ENCODE measurements at places on chromosomes 6 and 20.
A peak's percentile ranks its signal among the peaks of the same experiment; 100 is the strongest.

- DNase-seq, result no peak
Measured at GRCh38 chr20:62656919-62657588, 14.8 kb downstream of the SLCO4A1 start.

- DNase-seq, result no peak
Measured at GRCh38 chr6:168535711-168536110, 94.7 kb downstream of the SMOC2 start.

DNA sequence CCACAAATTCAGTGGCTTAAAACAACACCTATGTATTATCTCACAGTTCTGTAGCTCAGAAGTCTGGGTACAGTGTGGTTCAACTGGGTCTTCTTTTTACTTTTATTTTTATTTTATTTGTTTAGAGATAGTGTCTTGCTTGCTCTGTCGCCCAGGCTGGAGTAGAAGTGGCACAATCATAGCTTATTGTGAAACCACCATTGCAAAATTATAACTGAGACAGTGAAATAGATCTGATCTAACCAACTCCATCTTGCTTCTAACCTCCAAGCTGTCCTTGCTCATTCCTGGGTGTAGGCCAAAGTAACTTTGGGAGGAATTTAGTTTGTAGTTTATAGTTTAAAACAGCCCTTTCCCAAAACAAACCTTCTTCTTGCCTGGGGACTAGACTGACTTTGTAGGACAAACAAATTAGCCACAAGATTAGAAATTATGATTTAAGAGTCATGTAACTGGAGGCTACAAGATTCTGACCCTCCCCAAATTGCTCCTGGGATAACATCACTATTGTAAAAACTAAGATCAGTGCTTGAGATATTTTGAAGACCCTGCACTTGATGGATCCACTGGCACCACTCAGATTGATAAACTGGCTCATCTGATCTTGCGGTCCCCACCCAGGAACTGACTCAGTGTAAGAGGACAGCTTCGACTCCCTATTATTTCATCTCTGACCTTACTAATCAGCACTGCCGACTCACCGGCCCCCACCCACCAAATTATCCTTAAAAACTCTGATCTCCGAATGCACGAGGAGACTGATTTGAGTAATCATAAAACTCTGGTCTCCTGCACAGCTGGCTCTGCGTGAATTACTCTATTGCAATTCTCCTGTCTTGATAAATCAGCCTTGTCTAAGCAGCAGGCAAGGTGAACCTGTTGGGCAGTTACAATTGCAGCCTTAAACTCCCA, 193.4 kb upstream of the CDYL start:
- no peak for DNase-seq

DNA sequence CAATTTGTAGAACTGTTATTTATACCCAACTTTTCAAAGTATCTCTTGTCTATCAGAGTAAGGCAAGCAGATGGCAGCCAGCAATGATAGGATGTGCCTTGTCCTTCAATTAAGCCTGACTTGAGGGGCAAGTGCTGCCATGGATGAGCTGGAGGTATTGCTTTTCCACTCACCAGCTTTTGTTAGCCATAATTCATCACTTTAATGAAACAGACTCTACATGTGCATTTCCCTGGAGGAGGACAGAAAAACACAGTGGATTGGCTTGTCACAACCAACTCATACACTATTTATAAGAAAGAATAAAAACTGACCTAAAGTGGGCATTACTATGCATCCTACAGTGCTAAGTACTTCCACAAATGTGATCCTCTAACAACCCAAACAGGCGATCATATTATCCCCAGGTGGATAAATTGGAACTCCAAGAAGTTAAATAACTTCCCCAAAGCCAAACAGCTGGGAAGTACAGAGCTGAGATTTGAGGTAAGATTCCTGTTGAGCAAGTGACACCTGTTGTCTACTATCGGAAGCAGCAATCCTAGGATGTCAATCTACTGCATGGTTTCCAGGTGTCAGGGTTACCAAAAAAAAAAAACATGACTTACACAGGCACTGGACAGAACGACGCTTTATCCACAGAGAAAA, 73.9 kb upstream of the NRSN1 start:
- no peak for DNase-seq

DNA sequence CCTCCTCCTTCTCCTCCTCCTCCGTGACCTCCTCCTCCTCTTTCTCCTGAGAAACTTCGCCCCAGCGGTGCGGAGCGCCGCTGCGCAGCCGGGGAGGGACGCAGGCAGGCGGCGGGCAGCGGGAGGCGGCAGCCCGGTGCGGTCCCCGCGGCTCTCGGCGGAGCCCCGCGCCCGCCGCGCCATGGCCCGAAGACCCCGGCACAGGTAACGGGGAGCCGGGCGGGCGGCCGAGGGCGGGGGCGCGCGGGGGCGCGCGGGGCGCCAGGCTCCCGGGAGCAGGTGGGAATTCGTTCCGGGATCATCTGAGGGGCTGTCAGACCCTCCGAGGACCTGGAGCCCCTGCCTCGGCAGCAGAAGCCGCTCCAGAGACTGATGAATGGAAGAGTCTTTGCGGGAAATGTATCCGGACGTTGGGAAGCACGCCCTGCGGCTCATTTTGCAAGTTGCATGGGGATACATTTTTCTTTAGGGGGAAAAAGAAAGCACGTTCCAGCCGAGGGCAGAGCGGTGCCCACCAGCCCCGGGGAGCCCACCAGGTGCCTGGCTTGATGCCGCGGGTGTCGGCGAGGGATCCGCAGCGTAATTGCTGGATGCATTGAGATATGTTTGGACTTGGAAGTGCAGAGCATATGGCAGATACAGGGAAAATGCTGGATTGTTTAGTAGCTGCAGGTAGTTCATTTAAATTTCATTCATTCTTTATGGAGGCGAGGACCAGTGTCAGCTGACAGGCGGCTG, 394 bp downstream of the MYB start:
- no peak for DNase-seq

GRCh38 chr20:39458452-39458851, 496.3 kb downstream of the DHX35 start:
- no peak for DNase-seq

DNA sequence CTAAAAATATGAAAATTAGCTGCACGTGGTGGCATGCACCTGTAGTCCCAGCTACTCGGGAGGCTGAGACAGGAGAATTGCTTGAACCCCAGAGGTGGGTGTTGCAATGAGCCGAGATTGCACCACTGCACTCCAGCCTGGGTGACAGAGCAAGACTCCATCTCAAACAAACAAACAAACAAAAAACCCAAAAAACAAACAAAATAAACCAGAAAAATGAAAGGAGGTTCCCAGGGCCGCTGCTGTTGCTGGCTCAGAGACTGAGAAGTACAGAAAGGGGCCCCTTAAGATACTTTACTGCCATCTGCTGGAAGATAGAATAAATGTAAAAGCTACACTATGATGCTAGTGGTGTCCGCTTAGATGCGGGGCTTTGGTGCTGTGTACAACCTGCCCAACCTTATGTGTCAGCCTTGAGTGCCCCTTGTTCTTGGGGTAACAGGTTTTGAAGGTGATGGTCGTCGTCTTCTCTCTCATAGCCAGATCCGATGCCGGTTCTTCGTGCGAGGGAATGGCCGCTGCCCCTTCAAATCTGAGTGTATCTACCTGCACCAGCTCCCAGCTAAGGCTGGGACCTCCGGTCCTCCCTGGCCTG, 2.8 kb upstream of the FANCE start:
- peak; percentile 91 for DNase-seq

GRCh38 chr6:122623279-122623678, 13.1 kb downstream of the PKIB start:
- DNase-seq, result no peak

- no peak for DNase-seq
Measured at GRCh38 chr6:170441316-170441715, 111.8 kb downstream of the PSMB1 start.

All from GM20000 (cell line).